ENCODE measurements at places on chromosomes 3 and 15.

DNA sequence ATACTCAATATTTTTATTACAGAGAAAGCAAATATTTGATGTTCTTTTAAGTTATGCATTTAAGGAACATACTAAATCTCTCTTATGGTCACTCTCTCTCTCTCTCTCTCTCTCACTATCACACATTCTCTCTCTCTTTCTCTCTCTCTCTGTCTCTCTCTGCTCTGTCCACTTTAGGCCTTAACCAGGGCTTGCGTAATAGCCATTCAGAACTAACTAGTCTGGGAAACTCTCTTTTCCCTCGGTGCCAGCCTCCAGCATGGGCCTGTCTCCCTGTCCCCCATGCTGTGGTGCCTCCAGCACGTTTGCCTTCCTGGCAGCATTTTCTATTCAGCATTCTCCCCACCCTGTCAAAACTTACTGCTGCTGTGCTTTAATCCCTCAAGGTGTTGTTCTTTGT, 389.7 kb downstream of the ROBO1 start:
- DNase-seq = no peak

DNA sequence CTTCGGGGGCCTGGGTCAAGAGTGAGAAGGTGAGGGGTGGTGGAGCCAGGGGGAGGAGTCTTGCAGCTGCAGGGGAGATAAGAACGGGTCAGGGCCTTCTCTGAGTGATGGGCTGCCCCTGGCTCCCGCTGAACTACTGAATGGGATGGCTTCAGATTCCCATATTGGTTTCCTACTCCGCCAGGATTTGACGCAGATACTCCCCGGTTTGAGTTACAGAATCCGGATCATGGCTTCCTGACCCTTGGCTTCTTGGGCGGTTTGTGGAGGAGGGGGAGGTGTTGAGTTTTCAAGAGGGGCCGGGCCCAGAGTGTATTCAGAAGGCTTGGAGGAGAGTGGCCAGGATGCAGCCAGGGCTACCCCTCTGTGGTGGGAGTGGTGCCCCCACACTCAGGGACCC, 119.9 kb upstream of the ATP2B2 start:
- no peak for DNase-seq

GRCh38 chr3:194058189-194058571, 77.8 kb upstream of the HES1 start:
- DNase-seq = peak; percentile 9

DNA sequence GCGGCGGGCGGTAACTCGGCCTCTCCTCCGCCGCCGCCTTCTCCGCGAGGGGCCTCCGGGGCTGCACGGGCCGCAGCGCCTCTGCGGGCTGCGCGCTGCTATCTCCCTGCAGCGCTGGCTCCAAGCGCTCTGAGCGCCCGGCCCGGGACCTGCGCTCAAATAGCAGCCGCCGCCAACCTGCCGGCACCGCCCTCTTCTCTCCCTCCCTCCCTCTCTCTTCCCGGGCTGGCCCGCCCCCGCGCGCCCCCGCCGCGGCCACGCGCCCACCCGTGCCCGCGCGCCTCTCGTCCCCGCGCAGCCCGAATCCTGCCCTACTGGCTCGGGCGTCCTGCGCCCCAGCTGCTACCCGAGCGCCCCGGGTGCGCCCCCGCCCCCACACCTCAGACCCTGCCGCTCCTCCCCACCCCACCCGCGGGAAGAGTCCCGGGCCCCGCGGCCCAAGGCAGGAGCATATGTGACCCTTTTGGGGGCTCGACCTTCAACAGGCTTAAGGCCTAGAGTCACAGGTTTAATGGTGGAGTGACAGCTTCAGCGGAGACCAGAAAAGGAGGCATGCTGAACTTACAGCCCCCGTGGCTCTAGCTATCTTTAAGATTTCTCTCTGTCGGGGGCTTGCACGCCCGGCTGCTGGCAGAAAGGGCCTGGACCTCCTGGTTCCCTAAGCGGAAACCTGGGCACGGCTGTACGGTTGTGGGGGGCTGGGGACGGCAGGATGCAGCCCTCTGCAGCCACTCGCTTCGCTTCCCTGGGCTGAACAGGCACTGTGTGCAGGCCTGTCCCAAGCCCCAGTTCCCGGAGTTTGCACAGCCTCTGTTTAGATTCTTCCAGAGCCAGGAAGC, at the start of gene CACNA2D2:
Gene CACNA2D2 (minus strand): TSS at position 131 of the 839 bp plus-strand sequence. CDS start 211 bp downstream, outside the sequence.
- DNase-seq = no peak

DNA sequence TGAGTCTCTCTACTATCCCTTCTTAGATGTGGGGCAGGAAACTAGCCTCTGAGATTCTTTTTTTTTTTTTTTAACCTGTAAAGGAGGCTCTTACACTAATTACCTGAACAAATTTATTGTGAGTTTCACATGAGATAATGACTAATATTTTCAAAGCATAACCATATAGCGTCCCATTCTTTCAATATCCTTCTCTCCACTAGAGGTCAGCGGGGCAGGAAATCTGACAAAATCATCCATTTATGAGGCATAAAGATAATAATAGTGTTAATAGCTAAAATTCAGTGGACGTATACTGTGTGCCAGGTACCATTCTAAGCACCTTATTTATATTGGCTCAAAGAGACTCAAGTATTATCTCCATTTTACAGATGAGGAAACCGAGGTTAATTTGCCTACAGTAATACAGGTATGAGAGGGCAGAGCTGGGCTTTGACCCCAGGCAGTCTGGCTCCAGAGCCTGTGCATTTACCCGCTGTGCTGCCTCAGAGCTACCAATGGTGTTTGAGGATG, 16.3 kb upstream of the SMAD6 start:
- no peak for DNase-seq

GRCh38 chr3:39529577-39529976, 62.1 kb downstream of the MOBP start:
- DNase-seq = no peak

Data from stromal cell of bone marrow (primary cell).